ENCODE measurements at places on chromosomes 16 and 17.

GRCh38 chr16:75111961-75112733 lies 4.4 kb downstream of the LDHD start:
- DNase-seq, result no peak

- DNase-seq, result no peak
Observed at GRCh38 chr17:59676716-59677115, 30.5 kb downstream of the PTRH2 start.

GRCh38 chr17:39995438-39995837 lies 14.8 kb downstream of the PSMD3 start:
- DNase-seq, result no peak

DNA sequence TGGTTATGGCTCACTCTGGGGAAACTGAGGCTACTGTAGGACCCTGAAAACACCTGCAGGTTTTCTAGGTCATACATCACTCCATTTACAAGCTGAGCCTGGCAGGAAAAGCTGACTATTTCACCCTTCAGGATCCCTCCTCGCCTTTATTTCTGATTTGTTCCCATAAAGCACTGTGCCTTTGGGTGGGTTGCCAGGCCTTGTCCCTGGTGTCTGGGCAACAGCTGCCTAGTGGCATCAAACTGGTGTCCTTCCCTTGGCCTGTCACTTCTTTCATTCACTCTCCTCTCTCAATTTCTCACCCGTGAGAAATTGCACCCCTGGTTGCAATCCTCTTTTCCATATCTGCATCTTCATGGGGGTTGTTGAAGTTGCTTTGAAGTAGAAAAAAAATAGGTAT lies 1.6 kb downstream of the MYL4 start:
- DNase-seq, result no peak

GRCh38 chr17:32746280-32746679 lies 130.6 kb downstream of the MYO1D start:
- no peak for DNase-seq

DNA sequence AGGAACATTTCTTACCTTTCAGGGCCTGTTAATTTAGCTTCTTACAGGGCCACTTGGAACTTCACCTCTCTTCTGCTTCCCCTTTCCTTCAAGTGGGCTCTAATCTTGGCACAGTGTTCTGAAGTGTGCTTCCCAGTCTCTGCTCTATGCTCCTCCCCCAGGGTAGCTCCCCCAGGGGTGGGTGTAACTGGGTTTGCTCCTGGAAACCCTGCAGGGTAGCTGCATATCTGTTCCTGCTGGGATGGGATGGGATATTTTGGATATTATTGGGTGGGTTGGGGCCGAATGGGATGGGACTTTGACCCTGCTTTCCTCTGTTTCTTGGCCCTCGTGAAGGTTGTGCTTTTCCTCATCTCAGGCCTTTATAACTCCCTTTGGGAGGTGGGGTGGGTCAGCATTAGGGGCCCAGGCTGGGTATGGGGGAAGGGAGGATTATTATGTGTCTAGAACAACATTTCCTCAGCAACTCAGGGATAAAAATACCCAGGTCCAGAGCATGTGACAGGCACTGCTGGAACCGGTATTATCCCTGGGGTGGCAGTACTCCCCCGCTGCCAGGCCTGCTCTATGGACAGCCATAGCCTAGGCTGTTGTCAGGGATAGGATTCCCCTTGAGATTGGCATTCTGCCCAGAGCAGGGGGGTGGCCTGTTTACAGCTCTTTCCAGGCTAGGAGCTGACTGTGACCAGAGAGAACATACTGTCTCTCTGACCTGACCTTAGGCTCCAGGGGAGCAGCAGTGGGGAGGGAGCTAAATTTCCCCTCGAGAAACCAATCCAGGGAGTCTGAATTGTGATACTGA lies 5.0 kb downstream of the NFE2L1 start:
- no peak for DNase-seq

GRCh38 chr17:30363715-30364202 lies 15.0 kb upstream of the CPD start:
- DNase-seq, result no peak

DNA sequence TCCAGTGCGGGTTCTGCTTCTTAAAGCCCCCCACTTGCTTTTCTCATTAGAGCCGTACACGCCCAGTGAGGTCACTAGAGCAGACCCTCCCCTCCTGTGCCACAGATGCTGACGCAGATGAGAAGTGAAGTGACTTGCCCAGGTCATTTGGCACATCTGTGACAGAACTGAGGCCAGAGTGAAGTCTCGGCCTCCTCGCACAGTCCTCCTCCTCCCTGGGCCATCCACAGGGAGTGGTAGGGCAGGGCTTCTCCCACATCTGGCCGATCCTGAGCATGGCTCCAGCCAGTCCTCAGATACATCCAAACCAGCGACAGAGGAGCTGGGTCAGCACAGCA lies 15.3 kb upstream of the TBX2 start:
- no peak for DNase-seq

- no peak for DNase-seq
Observed at GRCh38 chr17:28189667-28190066, 129.3 kb upstream of the TMEM97 start.

DNA sequence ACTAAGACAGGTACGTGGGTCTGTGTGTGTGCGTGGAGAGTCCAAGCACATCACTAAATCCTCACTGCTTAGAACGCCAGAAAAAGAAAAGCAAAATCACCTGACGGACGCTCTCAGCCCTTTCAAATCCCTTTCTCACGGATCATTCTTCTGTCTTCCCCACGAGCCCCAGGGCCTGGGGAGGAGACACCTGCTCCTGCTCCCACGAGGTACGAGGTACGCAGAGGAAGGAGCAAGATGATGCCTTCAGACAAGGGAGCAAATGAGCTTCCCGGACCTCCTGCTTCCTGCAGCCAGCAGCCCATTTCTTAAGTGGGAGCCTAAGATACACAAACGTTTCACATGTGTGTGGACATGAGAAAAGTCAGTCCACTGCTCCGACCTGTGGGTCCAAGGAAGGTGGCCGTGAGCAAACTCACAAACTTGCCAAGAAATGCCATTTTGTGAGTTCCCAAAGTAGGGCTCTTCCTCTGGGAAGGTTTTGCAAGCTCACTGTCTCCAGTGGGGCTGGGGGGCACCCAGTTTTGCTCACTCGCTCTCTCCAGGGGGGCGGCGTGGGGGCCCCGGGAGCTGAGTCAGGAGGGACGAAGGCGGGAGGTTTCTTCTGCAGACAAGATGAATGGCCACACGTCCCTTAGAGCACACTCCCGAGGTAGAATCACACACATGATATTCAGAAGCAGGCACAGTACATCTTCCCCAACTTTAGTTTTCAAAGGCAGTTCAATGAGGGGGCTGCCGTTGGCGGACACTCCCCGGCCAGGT lies 68.1 kb downstream of the MRM3 start:
- DNase-seq, result no peak

GRCh38 chr16:54602666-54603065 lies 316.1 kb upstream of the IRX3 start:
- no peak for DNase-seq

DNA sequence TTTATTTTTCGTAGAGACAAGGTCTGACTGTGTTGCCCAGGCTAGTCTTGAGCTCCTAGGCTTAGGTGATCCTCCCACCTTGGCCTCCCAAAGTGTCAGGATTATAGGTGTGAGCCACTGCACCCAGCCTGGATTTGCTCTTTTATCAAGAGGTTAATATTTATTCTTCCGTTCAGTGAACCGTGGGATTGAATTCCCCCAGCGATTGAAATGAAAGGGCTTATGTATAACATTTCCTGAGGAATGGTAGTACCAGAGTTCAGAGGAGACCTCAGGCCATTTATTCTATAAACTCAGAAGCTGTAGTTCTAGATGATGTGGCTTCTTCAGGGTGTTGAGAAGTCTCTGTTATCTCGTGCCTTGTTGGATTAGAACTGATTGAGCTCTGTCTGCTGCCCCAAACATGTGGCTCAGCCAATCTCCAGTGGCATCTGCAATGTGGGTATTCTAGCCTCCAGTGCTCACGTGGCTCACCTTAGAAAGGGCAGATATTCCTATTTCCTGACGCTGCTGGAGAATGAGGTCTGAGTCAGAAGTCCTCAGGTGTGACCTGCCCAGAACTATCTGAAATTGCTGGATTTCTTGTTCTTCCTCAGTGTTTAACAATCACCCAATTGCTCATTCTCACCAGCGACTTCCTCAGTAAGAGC lies 22.5 kb downstream of the HMOX2 start:
- DNase-seq, result no peak

- no peak for DNase-seq
Observed at GRCh38 chr16:54268340-54268739, 18.2 kb downstream of the IRX3 start.

DNA sequence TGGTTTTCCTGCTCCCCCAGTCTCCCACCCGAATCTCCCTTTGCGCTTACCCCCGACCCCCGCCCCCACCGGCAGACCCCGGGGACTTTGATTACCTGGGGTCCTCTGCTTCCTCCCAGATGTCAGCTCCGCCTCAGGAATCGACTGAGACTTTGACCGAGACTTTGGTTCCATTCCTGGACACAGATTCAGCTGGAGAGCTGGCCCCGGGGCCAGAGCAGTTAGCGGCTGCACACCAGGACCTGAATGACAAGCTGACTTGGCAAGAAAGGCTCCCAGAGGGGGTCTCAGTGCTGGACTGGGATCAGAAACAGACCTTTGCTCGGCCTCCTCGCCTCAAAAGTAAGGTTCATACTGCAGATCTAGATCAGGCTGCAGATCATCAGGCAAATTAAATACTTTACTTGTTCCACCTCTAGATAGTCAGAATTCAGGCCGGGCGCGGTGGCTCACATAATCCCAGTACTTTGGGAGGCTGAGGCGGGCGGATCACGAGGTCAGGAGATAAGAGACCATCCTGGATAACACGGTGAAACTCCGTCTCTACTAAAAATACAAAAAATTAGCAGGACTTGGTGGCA lies 60.3 kb upstream of the FBXO47 start:
- DNase-seq, result no peak

DNA sequence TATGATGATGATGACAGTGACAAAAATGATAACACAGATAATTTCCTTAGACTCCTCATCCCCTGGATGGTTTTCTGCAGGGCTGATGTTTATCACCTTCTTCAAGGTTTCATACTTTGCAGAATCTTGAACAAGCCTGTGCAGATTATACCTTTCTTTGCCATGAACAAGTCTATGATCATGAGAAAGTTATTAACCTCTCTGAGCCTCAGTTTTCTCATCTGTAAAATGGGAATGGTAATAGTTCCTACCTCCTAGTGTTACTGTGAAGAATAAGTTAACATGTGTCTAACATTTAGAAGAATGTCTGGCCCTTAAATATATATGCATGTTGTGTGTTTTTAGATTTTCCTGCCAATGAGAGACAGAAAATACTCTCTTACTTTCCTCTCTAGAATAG lies 321.8 kb downstream of the SNX29 start:
- DNase-seq, result no peak

DNA sequence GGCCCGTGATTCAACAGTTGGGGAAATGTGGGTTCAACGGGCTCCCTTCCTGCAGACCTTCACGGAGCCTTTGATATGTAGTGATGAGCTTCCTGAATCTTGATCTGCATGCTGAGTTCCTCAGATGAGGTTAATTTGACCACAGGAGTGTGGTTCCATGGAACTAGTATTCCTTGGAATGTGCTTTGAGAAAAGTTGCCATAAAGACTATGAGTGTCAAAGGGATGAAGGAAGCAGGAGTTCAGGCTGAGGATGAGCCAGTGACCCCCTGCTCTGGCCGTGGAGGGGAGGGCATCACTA lies 229.2 kb downstream of the MSI2 start:
- no peak for DNase-seq

- no peak for DNase-seq
Observed at GRCh38 chr17:64358261-64358788, 32.3 kb downstream of the PECAM1 start.

GRCh38 chr17:82149401-82150099 lies 51.5 kb upstream of the FASN start:
- no peak for DNase-seq

DNA sequence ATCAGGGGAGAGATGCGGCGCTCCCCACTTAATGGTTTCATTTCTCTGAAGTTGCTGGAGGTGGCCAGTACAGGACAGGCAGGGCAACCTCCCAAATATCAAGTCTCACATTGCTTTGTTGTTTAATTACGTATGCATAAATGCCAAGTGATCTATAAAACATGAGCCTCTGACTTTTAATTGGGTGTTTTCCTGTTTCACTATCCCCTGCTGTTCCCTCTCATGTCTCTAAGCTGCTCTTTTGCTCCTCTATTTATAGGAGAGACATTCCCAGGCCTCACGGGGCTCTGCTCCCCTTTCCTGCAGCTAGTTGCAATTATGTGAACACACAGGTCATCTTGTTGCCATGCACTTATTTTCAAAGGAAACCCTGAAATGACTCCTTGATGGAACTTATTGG lies 1173.5 kb upstream of the GOT2 start:
- DNase-seq, result no peak

DNA sequence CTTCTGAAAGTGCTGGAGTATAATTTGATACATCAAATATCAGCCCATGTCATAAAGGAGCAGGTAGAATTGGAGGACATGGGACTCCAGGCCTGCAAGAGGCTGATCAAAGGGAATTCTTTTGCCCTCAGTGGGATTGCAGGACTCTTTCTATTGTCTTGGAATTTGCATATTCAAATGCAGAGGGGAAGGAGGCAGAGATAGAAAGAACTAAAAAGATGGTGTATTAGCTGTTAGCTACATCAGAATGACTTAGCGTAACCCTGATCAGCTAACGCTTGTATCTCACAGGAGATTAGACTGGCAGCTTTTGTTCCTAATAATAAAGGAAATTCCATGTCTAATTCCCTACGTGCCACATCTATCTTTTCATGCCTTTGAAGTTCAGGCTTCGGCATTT lies 1014.7 kb upstream of the RBFOX1 start:
- no peak for DNase-seq

DNA sequence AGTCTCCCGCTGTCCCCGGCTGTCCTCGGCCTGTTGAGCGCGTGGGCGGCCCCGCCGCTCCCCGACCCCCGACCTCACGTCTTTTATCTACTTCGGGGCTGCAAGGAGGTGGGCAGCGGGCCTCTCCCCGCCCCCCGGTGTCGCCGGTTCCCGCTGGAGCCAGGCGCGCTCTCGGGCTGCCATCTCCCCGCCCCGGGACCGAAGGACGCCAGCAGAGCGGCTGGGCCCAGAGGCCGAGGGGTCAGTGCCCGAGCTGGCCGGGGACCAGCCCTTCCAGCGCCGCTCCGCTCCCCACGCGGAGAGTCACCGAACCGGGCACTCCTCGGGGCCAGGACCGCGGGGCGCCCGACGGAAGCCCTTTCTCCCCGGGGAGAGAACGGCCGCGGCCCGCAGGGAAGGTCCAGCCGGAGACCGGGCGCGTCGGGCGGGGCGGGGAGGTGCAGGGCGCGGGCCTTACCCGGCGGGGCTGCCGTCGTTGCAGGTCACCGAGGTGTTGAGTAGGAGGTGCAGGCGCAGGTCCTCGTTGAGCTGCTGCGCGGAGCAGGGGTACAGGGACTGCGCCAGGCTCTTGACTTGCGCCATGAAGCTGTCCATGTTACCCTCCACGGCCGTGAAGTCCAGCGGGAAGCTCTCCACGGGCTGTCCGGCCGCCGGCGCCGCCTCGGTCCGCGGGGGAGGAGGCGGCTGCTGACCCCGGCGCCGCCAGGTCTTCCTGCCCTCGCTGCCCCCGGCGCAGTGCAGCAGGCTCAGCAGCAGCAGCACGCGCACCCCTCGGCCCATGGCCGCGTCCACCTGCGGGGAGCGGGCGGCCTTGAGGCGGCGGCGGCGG lies 643 bp downstream of the NOTUM start:
- DNase-seq, result no peak

- no peak for DNase-seq
Observed at GRCh38 chr16:86826941-86827340, 248.6 kb downstream of the FOXL1 start.

- no peak for DNase-seq
Observed at GRCh38 chr16:53715023-53715384, 11.0 kb downstream of the FTO start.

- no peak for DNase-seq
Observed at GRCh38 chr16:19116711-19117449, 3.1 kb downstream of the ITPRIPL2 start.

Measured in esophagus squamous epithelium (tissue), 5 donors.